ENCODE measurements at places on chromosomes 4 and X.

DNA sequence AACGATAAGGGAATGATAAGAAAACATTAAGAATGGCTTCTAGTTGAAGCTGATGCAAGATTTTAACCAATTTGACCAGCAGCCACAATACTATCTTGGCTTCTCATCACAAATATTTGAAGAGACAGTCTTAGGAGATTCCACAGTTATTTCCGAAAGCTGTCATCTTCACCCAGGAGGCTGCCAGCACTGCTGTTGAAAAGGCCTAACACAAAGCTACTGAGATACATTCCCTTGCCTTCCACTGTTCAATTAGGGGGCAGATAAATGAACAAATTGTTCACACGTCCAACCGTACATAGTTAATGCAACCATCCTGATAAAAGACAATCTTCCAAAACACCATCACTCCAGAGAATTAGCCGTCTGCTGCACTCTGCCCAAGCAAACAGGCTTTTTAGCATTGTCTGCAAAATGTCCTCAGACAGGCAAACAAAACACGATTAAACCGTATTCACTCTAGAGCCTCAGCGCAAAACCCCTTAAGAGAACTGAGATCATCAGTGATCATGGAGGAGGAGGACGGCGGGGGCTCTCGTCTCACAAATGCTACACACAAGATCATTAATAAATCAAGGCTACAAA, 189.8 kb upstream of the PSAPL1 start:
- DNase-seq: no peak

- DNase-seq: no peak
These were observed 73.6 kb downstream of the FGFBP1 start for GRCh38 chr4:15864651-15865566.

DNA sequence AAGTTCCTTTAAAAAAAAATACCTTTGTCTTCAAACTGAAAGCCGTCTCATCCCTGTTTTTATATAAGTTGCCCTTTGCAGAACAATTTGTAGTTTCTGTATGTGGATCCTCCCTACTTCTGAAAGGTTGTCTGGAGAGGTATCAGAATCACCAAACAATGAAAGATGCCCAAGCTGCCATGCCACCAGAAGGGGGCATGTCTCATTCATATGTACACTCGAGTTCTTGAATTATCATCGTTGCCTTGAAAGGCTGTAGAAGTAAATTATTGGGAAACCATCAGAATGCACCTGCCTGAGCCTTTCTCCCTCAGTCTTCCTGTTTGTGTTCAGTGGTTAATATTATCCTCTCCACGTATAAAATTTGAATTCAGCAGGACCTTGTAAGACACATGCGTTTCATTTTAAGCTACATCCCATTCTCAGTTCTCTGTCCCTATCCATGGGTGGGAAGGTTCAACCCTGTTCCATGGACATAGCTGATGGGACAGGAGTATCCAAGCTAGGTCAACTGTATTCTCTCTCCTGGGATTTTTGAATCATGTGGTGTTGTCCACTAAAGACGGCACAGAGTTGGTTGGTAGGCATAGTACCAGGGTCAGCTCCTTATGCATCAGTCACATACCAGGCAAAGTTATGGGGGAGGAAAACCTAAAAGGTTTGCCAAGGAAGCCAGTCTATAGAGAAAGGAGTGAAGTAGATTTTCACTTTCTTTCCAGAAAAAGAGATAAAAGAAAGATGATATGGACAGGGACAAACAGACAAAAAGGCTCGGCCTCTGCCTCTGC, 24.0 kb downstream of the GALNT7 start:
- no peak for DNase-seq

DNA sequence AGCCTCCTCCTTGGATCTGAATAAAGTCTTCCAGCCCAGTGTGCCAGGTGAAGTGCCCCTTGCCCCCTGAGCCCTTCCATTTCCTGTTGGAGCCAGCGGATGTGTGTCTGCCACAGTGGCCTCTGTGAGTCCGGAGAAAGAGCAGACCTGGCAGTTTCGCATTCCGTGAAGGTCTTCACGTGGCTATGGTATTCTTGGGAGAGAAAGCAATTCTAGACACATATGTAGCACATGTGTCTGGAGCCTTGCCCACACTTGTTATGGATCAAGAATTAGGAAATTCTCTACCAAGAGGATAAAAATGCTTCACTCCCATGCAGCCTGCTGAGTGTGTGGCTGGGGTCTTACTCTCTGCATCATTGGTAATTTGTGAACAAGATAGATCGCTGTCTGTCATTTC, 130.9 kb downstream of the REPS2 start:
- no peak for DNase-seq

- no peak for DNase-seq
These were observed 449.7 kb downstream of the PCDH7 start for GRCh38 chr4:31169846-31170245.

All from stimulated activated CD8-positive, alpha-beta memory T cell treated with anti-CD3 and anti-CD28 coated beads, Interleukin-12 subunit alpha, Interleukin-12 subunit beta, amount 100 ng/mL, for 4 hours (primary cell).